ENCODE measurements at places on chromosomes 4 and X.

DNA sequence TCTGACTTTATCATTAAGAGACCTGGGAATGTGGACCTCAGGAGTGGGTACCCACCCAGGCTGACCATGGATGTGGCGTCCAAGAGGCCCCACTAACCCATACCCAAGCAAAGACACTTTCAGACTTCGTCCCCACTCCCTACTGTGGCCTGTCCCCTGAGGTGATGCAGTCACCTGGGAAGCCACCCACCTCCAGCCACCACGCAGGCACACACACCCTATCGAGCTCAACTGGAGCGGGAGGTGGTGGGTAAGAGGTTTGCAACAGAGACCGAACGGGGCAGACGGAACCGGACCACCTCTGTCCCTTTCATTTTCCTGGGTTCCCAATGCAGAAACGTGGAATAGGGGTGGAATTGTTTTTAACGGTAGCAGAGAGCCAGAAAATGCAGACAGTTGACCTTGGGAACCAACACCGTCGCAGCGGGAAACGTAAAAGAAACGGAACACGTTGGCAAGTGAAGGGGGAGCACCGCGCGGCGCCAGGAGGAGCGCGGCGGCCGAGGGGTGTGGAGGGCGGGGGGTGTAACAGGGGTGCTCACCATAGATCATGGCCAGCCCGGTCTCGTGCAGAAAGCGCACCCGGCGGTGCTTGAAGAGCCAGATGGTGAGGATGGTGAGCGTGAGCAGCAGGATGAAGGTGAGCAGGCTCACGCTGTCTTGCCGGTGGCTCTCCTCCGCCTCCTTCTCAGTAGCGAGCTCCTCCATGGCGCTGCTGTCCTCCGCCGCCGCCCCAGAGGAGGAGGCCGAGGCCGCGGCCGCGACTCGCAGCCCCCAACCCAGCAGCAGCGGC is 559 bp downstream of the SLC9A7 start:
- no peak for DNase-seq

- DNase-seq: no peak
Measured at GRCh38 chrX:45322382-45322781, 121.7 kb upstream of the DIPK2B start.

GRCh38 chr4:76726176-76726575 is 171.8 kb downstream of the SOWAHB start:
- no peak for DNase-seq

GRCh38 chrX:7552760-7553159 is 290.2 kb upstream of the VCX start:
- no peak for DNase-seq

DNA sequence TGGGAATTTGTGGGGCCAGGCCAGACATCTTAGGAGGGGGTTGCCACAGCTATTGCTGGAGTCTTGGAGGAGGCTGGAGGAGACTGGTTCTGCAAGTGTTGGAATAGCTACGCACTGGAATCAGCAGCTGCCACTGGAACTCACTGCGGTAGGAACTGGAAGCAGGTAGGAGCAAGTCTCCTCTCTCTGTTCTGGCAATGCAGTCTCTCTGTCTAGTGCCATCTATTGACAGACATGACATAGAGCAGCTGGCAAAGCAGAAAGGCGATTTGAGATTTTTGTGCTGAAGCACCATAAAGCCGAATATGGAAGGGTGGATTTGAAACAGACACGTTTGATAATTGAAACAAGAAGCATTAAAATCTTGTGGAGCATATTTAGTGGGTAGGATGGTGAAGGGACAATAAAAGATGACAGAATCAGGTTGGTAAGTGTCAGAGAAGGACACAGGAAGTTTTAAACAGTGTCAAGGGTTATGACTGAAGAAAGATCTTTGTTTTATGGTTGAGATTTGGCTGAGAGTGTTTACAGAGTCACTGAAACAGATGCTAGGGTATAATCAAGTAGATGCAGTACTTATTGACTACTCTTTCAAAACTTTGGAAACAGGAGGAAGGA is 23.5 kb upstream of the SYNPO2 start:
- no peak for DNase-seq

DNA sequence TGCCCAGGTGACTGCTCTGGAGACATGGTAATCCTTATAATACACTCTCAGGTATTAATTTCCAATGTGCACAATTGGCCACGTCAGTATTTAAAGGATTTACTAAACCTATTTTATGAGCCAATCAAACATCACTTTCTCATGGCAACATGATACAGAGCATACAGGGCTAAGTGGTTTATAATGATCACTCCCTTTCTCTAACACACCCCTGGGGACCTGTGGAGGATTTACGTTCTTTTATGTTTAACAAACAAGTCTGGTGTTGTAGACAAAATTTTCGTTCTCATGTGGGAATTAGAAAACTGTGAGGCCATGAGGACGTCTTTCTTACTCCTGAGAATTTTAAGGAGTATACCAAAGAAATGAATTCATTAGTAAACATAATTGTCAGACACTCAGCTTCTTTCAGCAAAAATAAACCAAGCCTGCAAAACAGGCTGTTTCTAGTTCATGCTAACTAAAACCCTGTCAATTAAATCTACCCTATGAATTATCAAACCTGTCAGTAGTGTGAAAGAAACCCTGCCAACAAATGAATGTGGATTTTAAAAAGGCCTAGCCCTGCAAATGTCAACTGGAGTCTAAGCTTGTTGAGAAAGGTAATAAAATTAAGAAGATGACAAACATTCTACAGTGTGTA is 155.8 kb downstream of the PDGFC start:
- DNase-seq: no peak

DNA sequence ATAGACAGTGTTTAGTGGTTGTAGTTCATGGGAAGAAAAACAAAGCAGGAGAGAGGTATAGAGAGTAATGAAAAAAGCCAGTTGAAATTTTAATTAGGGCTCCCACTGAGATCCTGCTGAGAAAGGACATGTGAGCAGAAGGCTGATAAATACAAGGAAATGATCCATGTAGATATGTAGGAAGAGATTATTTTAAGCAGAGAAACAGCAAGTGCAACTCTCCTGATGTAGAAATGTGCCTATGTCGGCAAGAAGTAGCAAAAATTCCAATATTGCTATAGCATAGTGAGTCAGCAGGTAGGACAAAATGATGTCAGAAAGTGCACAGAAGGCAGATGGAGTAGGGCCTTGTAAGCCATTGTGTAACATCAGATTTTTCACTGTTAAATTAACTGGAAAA is 1027.3 kb downstream of the PCDH18 start:
- no peak for DNase-seq

GRCh38 chrX:15948318-15948660 is 93.7 kb upstream of the AP1S2 start:
- DNase-seq: no peak

DNA sequence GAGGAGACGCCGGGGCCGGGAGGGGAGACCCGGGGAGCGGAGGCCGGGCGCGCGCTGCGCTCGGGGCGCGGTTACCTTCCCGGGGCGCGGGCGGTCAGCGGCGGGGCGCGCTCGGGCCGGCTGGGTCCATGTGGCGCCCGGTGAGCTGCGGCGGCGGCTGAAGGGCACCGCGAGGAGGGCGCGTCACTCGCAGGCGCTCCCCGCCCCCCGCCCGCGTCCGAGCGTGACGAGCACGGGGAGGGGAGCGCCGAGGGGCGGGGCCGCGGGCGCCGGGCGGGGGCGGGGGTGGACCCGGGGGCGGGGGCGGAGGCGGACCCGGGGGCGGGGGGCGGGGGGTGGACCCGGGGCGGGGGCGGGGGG is at the start of gene CPLX1:
TSS of gene CPLX1 (minus strand) at position 159 of the 360 bp plus-strand sequence. CDS start 1,607 bp downstream, outside the sequence.
- no peak for DNase-seq

- DNase-seq: no peak
Measured at GRCh38 chr4:25058796-25059195, 28.1 kb upstream of the LGI2 start.

GRCh38 chr4:70297576-70297975 is 37.2 kb upstream of the CABS1 start:
- no peak for DNase-seq

- DNase-seq: no peak
Measured at GRCh38 chrX:67872958-67873357, 329.1 kb downstream of the AR start.

DNA sequence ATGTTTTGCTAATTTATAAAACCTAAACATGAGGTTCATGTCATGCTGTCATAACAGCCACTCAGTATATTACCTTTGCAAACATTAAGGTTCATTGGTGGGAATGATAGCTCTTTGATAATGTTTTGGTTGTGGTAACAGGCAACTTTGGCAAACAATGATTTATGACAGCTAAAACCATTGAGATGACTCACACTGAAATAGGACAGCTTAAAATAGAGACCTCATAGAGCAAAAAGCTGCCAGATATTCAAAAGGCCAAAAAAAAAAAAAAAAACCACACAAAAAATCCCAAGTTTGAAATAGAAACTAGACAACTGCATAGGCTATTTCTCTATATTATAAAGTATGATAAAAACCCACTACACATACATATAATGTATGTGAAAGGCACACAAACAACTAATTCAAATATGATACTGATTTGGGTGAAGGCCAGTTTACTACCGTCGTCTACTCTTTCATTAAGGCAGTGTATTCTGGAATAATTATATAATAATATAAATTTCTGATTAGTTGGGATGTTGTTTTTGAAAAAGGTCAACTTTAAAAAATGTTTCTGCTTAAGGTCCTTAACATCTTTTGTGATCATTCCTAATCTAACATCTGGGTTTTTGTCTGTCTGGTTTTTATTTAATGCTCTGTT is 646.0 kb upstream of the PITX2 start:
- DNase-seq: no peak

DNA sequence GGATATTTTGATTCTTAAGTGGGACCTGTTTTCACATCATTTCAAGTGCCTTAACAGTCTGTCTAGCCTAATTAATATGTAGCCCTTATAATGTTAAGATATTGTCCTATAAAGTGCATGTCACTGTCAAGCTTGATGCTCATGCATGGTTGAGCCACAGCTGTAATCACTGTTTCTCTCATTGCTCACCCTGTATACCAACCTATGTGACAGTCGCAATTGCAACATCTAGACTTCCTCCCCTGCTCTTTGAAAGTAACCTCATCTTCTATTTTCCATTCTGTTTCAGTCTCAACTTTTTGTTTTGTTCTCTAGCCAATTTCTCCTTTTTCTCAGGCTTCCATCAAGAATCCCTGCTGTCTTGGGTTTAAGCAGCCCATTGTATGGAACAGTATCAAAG is 24.4 kb upstream of the MSL3 start:
- no peak for DNase-seq

DNA sequence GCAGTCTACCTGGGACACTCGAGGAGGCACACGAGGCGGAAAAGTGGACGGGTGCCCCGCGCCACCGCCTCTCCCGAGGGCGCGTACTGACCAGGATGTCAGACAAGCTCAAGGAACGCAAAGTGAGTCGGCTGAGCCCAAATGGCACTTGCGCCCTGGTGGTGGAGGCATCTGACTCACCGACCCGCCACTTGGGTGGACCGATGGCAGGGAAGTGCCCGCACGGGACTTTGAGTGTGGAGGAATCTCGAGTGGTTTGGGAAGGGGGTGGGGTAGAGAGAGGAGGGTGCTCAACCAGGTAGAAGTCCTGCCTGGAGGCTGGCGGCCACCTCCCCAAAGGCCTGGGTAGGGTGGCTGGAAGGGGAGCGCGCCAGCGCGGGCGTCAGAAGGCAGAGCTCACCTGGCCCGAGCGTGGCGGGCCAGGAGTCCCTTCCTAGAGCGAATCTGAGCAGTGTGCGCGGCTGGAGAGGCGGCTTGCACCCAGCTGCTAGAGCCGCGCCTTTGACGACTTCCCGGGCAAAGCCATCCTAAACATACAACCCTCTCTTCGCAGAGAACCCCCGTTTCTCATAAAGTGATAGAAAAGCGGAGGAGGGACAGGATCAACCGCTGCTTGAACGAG is 655 bp downstream of the HELT start:
- DNase-seq: no peak

GRCh38 chr4:56804551-56804950 is 16.9 kb downstream of the SPINK2 start:
- no peak for DNase-seq

GRCh38 chr4:26075583-26075982 is 161.6 kb downstream of the SMIM20 start:
- no peak for DNase-seq
